ENCODE measurements at places on chromosomes 2 and 18.

DNA sequence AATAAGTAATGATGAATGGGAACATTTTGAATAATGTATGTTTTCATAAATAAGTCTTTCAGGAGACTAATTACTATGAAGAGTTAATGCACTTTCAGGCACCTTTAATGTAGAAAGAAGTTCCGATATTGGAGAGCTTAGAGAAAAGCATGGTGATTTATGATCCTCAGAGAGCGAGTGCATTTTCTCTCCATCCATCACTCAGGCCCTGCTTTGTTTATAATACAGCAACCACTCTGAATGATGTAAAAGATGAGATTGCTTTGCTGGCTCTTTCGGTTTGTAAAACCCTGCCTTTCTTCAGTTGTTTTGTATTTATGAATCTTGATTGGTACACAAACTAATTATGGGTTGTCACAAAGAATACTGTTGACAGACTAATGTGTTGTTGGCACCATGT, 132.0 kb downstream of the NYAP2 start:
- no peak for DNase-seq

DNA sequence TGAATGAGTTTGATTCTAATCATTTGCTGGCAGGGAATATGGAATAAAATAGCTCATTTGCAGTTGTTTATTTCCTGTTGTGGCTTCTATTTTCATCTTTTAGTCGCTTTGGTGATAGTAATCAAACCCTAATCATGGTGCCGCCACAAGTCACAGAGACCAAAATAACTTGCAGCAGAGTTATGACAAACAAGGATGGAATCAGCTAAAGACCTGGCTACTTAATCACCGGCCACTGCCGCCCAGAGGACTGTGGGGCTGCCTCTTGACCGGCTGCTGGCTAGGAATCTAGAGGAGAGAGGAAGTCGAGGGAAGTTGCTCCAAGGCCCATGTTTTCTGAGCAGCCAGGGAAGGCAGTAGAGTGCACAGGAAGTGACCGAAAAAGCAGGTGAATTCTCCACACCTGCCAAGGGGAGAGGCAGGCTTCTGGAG, 5.1 kb upstream of the SMAD7 start:
- DNase-seq, result no peak

- no peak for DNase-seq
Observed at GRCh38 chr2:232420073-232420454, 13.4 kb downstream of the ALPG start.

DNA sequence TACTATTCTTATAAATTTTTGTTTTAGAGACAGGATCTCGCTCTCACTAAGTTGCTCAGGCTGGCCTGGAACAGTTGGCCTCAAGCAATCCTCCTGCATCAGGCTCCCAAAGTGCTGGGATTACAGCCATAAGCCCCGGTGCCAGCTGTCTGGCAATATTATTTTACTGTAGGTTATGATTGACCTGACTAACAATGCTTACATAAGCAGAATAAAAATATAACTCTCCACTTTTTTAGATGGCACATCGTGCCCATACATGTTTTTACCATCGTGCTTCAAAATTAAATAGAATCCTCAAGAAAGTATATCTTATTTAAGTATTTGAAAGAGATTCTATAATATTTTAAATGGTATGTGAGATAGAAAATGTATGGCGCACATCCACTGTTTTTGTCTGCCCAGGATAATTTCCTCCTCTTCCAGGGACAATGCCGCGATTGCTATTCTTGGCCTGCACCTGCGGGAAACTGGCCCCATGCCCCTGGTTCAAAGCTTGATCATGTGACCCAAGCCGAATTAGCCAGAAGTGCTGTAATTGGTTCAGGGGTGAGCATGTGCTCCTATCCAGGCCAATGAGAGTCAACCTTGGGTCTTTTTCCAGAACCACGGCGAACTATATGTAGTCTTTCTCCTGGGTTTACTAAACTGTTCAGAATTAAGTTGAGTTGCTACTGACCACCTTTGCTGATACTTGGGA, 38.3 kb upstream of the GREB1L start:
- DNase-seq, result no peak

DNA sequence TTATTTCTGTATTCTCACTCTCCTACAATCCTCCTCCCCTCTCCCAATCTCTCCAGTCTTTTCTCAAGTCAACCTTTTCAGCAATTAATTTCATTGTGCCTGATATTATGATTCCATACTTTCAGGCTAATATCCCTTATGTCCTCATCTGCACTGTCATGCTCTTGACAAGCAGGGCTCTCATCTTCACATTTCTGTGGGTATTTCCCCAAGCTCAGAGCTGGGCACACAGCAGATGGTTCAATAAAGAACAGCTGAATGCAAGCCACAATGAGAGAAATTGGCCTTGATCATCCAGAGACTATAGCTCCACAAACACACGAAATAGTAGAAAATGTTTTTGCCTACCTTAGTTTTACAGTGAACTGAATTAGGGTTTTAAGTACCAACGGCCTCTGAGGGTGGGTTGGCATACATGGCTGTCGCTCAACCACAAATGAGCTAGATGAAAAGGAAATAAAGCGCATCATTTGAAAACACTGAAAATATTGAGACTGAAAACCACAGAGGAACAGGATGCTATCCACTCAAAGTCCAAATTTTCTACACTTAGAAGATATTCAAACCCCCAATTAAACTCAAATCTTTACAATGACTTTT, 47.5 kb upstream of the STAT1 start:
- DNase-seq, result no peak

GRCh38 chr2:19932928-19933327, 31.1 kb upstream of the TTC32 start:
- DNase-seq, result no peak

GRCh38 chr2:74259191-74259590, 60.8 kb downstream of the MTHFD2 start:
- no peak for DNase-seq

- no peak for DNase-seq
Observed at GRCh38 chr2:15563227-15564100, 2.3 kb upstream of the NBAS start.

- no peak for DNase-seq
Observed at GRCh38 chr2:11473659-11474433, 7.9 kb upstream of the E2F6 start.

GRCh38 chr2:64987001-64987955, 1.9 kb upstream of the SLC1A4 start:
- DNase-seq, result no peak

DNA sequence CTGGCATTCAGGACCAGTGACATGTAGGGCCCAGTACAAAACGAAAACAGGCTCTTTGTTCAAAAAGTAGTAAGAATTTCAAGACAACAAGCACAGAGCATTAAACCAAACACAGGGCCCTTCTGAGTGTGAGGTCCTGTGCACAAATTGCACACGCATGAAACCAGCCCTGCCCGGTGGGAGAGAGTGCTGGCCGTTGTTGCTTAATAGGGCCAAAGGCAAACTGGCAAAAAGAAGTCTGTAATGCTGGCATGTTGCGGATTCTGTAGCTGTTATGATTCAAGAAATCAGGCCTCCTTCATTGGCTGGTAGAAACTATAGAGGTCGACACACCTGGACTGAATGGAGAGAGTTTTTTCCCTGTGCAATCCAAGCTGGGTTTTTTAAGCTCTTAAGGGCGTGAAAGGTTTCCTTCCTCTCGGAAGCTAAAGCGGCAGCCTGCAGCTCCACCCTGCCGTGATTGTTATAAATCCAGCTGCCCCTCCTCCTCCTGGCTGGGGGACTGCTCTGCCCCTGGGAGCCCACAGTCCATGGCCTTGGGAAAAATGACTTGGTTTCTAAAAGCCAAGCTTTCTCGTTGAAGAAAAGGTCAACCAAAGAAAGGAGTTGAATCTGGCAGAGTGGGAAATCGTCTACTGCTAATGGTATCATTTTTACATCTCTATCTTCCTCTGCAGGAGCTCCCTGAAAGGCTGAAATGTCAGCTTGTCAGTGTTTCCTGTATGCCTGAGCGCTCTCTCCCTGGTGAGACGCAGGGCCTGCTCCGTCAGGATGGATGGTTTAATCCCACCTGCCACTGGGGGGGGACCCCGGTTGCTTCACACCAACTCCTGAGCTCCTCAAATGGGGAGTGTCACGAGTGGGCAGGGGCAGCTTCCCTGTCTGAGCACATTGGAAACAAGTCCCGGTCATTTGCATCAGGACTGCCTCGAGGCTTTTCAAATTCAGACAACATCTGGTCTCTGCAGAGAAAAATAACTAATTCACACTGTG, 143.6 kb downstream of the ALPK2 start:
- DNase-seq, result no peak

DNA sequence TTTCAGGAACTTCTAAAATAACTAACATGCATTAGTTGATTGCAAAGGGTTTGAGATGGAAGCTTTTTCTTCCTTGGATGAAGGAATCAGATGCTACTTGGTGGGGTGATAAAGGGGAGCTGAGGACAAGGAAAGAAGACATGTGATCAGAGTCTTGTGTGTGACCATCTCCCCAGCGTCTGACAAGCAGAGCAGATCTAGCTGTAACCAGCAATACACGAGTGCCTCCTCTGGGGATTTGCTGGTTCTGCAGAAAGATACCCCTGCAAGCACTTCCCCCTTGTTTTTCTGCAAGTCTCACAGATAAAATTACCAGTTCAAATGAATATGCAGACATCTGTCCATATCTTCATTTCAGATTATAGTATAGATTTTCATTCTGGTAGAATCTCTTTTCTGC, 2.7 kb downstream of the CDH7 start:
- DNase-seq, result no peak

GRCh38 chr2:151189125-151189524, 72.5 kb downstream of the RBM43 start:
- no peak for DNase-seq

DNA sequence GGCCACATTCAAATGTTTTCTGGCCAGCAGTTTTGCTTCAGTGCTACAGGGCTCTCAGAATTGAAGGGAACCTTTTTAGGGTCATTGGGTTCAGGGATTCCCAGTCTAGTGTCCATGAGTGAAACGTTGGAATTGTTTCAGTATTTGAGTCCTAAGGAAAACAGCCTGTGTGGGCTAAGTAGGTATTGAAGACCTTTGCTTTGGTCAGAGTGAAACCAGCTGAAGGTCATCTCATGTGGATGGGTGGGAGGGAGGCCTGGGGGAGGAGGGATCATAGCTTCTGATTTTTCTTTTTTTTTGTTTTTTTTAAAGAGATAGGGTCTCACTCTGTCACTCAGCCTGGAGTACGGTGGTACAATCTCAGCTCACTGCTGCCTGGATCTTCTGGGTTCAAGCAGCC, 20.2 kb downstream of the B3GNT2 start:
- DNase-seq, result no peak

DNA sequence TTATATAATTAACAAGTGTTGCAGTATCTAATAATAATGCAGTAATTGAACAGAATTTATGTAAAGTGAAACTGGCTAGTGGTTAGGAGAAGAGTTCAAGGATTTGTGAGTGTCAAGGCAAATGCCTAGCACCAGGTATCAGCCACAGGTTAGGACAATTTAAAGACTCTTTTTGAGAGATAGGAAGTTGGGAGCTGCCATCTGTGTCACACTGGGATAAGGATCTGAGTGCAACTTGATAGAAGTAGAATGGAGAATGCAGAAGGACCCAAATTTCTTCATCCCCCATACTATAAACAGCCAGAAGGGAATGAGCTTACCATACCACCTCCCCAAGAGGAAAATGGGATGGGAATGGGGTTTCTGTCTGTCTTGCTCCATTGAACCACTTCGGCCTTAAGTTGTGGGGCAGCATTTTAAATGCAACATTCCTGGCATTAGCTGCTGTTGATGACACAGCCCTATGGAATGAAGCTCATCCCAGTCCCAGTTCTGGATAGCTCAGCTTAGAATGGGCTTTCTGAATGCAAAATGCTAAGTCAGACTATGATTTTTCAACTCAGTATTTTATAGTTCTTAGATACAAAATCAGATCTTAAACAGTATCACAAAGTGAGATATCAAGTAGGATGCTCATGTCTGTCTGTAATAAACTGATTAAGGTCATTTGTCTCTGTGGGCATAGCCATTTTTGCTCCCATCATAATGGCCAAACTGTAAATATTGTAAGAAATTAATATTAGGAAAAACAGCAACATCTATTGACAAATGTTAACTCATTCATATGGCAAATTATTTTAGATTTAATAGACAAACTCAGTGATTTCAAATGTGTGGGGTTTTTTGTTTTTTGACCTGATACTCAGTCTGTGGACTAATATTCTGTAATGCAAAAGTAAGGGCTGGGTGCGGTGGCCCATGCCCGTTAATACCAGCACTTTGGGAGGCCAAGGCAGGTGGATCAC, 44.0 kb downstream of the GPR155 start:
- no peak for DNase-seq

DNA sequence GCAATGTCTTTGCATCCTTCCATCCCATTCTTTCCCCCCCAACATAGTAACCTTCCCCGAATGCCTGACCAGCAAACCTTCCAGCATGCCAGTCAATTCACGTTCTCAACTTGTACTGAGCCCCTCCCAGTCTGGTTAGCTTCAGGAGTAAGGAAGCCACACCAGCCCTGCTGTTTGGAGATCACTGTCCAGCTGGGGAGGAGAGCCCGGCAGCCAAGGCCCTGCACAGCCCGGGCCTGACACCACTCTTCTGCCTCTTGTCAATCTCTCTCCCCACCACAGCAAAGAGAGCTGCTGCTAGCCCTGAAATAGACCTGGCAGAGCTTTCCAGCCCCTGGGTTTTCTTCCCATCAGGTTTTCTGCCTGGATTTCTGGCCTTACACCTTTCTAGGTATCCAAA, 185.8 kb upstream of the ID2 start:
- no peak for DNase-seq

- DNase-seq, result no peak
Observed at GRCh38 chr2:88874063-88874657, 182.7 kb downstream of the RPIA start.

GRCh38 chr2:8086796-8087479, 594.9 kb upstream of the ID2 start:
- no peak for DNase-seq

GRCh38 chr2:946073-946948, 4.3 kb upstream of the SNTG2 start:
- DNase-seq, result no peak

DNA sequence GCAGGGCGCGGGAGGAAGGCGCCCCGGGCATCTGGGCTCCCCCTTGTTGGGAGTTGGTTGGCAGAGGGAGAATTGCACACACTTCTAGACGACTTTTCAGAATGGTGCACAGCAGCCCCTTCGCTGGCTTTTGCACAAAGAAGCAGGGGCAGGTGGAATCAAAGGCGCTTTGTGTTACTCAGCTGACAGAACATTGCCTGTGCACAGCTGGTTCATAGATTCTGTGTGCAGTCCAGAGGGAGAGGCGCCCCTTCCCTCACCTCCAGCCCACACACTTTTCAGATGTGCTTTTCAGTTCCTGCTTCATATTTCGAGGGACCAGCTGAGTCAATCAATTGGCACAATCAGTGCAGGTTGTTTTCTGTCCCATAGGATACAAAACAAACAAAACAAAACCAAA, 348.4 kb upstream of the RAB12 start:
- no peak for DNase-seq

GRCh38 chr2:46943881-46944798, 28.5 kb upstream of the MCFD2 start:
- no peak for DNase-seq

- no peak for DNase-seq
Observed at GRCh38 chr2:50785816-50786215, 246.1 kb downstream of the NRXN1 start.

- DNase-seq, result no peak
Observed at GRCh38 chr2:237732790-237733381, 65.7 kb upstream of the RBM44 start.
